ENCODE measurements at places on chromosomes 5 and 9. TPM values are rescaled to one million over a fixed set of nuclear protein-coding genes. Genes with fewer than 3 reads are reported as not detected.

- no peak for DNase-seq
Measured at GRCh38 chr9:109286571-109286977, 34.3 kb downstream of the EPB41L4B start.

GRCh38 chr9:96585426-96585825 is 34.2 kb downstream of the CDC14B start:
- DNase-seq = no peak

DNA sequence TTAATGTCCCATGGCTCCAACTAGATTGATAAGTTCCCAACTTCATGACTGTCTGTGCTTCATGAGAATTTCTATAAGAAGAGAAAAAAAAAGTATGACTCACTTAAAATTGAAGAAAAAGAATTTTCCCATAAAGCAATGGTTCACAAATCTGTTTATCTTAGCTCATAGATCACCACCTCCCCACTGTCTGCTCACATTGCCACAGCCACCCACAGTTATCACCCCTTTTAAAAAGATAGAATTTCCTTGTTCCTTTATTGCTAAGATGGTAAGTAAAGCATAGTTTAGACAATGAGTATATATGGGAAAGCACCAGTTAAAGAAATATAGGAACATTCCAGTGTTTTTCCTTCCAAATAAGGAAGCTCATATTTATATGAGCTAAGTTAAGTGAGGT is 67.1 kb downstream of the ALDH7A1 start:
- no peak for DNase-seq

Gene GLRA1
- total RNA-seq = not detected

Gene CTNND2
- total RNA-seq = 0.12 TPM

Gene NUTM2G
- not detected for total RNA-seq

Gene WNT8A
- total RNA-seq = not detected

Gene C9orf57
- total RNA-seq = not detected

All from epithelial cell of proximal tubule (primary cell).